ENCODE measurements at places on chromosomes 1 and 21. TPM values are rescaled to one million over a fixed set of nuclear protein-coding genes. Genes with fewer than 3 reads are reported as not detected.

DNA sequence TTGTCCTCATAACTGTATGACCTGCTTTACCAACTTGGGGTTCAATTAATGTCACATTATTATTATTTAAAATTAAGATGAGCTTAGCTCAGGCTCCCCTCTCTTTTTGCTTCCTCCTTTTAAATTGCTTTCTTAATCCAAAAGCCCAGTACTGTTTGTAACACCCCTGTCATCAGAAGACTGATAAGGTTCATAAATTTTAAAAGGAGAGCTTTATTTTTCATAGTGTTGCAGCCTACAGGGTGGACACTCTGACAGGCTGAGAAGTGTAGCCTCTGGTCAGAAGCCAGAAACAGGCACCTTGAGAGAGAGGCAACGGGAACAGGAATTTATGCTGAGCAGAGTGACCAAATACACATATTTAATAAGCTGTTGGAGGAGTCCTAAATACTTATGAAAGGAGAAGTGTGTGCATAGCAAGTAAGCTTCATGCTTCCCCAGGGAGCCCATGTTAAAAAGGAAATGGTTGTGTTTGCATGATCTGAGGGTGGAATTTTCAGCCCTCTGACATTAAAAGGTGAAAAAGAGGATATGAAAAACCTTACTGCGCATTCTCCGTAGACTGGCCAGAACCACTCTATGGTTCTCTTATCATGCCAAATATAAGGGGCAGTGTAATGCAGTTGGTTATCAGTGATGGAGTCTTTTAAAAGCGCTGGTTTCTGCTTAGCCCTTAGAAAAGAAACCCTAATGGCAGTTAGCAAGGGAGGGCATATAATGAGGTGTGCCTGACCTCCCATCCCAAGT, 30.5 kb upstream of the FGGY start:
- H3K4me3 ChIP-seq, result no peak overlapping the region
- DNase-seq, result no peak
- no peaks in the 10 kb centered on the region for H3K27me3 ChIP-seq
- H3K27ac ChIP-seq, result no peak overlapping the region

DNA sequence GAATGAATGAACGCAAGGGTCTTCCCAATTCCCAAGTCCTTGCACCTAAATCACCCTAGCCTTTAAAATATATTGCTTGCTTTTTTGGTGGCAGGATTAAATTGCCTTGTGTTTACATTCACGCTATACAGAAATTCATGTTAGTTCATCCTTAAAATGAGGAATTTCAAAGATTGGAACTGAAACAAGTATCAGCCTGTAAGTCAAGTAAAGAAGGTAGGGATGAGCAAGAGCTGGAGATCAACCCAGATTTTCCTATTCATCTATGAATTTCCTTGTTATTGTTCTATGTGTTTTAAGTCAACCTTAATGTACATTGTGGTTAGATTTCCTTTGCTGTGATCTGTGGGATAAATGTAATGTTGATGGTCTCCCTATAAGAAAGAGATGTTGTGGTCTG, 248.2 kb downstream of the NFIA start:
- no peak overlapping the region for H3K27ac ChIP-seq
- DNase-seq, result no peak
- H3K4me1 ChIP-seq, result no peaks in the 10 kb centered on the region
- H3K27me3 ChIP-seq, result no peaks in the 10 kb centered on the region
- H3K36me3 ChIP-seq, result peaks cover 4% of the 10 kb centered on the region

The ITGB2 gene
- 1.1 TPM for total RNA-seq

GRCh38 chr1:11650331-11650991, 3.8 kb downstream of the FBXO2 start:
- H3K4me1 ChIP-seq, result no peaks in the 10 kb centered on the region
- H3K27ac ChIP-seq, result no peak overlapping the region
- H3K27me3 ChIP-seq, result no peaks in the 10 kb centered on the region
- peak; percentile 86 for DNase-seq
- H3K4me3 ChIP-seq, result peak overlapping the region; percentile 41
- no peaks in the 10 kb centered on the region for H3K36me3 ChIP-seq

- no peaks in the 10 kb centered on the region for H3K36me3 ChIP-seq
- no peak overlapping the region for H3K27ac ChIP-seq
- DNase-seq, result no peak
- H3K27me3 ChIP-seq, result no peaks in the 10 kb centered on the region
- H3K4me1 ChIP-seq, result no peaks in the 10 kb centered on the region
Measured at GRCh38 chr1:91603409-91603808, 102.8 kb downstream of the CDC7 start.

- H3K4me3 ChIP-seq, result peak overlapping the region; percentile 38
- DNase-seq, result peak; percentile 78
- peaks cover 21% of the 10 kb centered on the region for H3K36me3 ChIP-seq
Measured at GRCh38 chr21:45430521-45431501, 25.8 kb downstream of the COL18A1 start.

The CCDC190 gene
- total RNA-seq, result not detected

GRCh38 chr1:45722809-45723208, 27.6 kb downstream of the IPP start:
- H3K27me3 ChIP-seq, result no peaks in the 10 kb centered on the region
- no peak for DNase-seq
- no peaks in the 10 kb centered on the region for H3K4me1 ChIP-seq

GRCh38 chr1:236890152-236891056, 95.3 kb downstream of the MTR start:
- no peaks in the 10 kb centered on the region for H3K4me1 ChIP-seq
- H3K27ac ChIP-seq, result no peak overlapping the region
- H3K27me3 ChIP-seq, result no peaks in the 10 kb centered on the region
- H3K4me3 ChIP-seq, result no peak overlapping the region
- no peak for DNase-seq

Data from H9 (cell line).